ENCODE measurements at places on chromosomes 13 and 19.

- DNase-seq, result no peak
These were observed 333.2 kb downstream of the DNAJC15 start for GRCh38 chr13:43356567-43356966.

DNA sequence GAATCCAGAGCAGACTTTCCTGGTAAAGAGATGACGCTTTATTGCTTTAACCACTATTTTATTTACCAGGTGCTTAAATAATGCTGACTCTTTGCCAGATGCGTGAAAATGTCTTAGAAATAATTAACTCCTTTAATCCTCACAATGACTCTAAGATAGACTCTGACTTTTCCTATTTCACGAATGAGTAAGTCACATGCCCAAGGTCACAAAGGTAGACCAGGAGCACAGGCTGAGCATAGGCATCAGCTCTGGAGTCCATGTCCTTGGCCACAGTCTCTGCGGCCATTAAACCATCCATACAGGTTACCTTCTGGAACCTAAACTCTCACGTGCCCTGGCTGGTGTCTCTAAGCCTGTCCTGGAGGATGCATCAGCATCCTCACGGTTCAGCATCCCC lies 87.3 kb downstream of the ERCC5 start:
- DNase-seq, result no peak

GRCh38 chr13:55528434-55528833 lies 1612.3 kb upstream of the PRR20A start:
- DNase-seq, result no peak

DNA sequence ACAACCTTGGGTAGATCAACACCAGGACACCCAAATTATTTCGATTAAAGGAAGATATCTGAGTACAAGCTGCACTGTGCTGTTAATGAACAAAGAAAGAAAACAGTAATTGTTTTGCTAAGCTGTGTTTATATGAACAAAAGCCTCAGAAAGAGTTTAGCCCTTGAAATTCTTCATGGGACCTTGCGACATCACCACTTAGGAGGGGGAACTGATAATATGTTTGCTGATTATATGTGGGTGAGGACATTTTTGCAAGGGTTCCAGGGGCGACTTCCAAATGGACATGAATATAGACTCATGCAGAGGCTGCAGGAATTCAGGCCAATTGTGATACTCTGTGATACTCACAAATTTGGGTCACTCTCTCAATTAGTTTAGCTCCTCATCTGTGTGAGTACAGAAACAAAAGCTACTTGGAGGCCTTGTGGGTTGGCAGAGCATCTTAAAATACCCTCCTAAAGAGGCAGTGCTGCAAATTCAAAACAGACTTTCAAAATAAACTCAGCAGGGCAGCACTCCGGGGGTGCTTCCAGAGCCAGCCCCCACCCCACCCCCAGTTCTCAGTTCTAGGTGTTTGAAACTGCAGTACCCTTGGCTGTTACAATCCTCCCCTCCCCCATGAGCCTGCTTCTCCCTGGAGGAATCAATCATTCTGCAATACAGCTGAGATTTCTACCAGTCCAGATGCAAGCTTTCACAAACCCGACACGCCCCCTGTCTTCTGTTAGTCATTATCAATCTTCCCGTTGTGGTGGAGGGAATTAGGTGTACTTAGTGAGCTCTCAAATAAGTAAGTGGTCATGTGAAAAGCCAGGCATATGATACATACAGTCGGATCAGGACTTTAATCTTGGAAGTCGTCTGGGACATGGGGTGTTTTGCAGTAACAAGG lies 97.0 kb upstream of the MBNL2 start:
- peak; percentile 33 for DNase-seq

- peak; percentile 26 for DNase-seq
These were observed 12.5 kb downstream of the EPN1 start for GRCh38 chr19:55687281-55688201.

- DNase-seq, result no peak
These were observed 86.9 kb upstream of the SPATA13 start for GRCh38 chr13:24073657-24074056.

DNA sequence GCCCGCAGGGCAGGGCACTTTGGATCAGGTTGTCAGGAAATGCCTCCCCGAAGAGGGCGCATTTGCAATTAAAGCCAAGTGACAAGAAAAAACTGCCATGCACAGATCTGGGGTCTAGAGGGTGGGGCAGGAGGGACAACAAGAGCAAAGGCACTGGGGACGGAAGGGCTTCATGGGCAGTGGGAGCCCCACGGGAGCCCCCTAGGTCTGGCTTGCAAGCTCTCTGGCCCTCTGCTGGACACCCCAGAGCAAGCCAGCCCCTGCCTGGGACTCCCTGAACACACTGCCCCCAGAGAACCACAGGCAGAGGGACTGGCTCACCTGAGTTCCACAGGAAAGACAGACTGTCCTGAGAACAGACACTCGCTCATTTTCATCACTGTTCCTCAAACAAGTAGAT lies 30.2 kb upstream of the C19orf12 start:
- DNase-seq, result no peak

GRCh38 chr13:111202156-111202621 lies 87.1 kb downstream of the ARHGEF7 start:
- DNase-seq, result no peak

DNA sequence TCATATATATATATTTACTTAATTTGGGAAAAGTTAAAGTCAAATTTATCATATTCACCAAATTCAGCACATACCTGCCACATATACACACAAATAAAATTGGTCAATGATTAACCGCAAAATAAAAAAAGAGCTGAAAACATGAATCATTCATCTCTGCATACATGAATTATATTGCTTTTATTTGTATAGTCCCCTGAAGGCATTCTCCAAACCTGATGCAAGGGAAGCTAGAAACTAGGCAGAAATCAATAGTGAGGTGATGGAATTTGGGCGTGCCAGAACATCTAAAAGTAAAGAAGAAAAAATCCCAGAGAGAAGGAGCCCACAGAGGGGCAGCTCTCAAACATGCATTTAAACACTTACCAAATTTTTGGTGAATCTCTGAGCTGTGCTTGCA lies 60.1 kb downstream of the UFM1 start:
- no peak for DNase-seq

- DNase-seq, result peak; percentile 34
These were observed 15.3 kb downstream of the CAPN12 start for GRCh38 chr19:38728752-38729541.

- no peak for DNase-seq
These were observed 1.4 kb upstream of the HPN start for GRCh38 chr19:35039881-35040825.

- DNase-seq, result no peak
These were observed 184.0 kb downstream of the IRS2 start for GRCh38 chr13:109602356-109602755.

DNA sequence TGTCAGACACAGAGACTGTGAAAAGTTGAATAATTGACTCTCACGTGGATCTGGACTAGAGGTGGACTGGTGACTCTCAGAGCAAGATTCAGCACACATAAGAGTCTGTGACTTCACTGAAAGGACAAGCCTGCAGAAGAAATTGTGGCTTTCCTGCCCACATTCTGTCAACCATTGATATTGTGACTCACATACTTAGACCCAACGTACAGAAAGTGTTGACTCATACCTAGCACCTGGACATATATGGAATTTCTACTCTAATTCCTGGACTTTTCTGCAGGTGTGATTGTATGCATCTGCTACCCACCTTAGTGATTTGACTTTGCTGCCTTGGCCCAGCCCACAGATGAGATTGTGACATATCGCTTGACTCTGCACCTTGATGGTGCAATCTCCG lies 15.6 kb upstream of the ZNF730 start:
- no peak for DNase-seq

- no peak for DNase-seq
These were observed 79.7 kb downstream of the ESD start for GRCh38 chr13:46717275-46717674.

GRCh38 chr19:13195678-13196077 lies 45.5 kb downstream of the IER2 start:
- DNase-seq, result no peak

- DNase-seq, result no peak
These were observed 25.1 kb downstream of the TFDP1 start for GRCh38 chr13:113609616-113610015.

DNA sequence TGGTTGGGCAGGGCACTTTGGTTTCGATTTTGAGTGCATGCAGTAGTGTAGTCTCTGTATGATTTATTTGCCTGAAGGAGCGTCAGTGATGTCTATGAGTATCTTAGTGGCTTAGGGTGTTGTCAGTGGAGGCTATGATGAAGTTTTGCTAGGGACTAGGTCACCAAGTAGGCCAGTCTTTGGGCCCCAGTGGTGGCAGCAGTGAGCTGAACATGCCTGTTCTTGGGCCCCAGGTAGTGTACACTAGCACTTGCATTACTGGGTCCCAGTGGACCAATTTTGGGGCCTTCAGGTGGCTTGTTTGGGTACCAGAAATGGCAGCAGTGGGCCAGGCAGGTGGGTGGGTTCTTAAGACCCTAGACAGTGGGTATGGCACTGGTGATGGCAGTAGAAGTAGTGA lies 598.7 kb upstream of the SPRY2 start:
- DNase-seq, result no peak

- no peak for DNase-seq
These were observed 18.5 kb downstream of the TNFRSF19 start for GRCh38 chr13:23588666-23589065.

DNA sequence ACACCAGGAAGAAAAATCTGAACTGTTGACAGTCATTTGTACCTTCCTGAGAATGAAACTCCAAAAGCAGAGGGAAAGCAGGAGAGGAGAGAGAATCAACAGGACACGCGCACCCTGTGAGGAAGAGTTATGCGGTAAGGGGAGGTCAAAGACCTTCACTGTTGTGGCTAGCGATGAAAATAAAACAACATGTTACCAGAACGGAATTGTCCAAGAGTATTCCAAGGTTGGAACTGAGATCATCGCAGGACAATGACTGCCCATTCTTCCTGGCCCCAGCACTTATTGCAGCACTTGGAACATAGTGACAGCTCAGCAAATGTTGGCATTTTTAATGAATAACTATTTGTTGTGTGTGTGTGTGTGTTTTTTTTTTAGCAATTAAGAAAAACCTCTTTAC lies 176.0 kb upstream of the TSC22D1 start:
- no peak for DNase-seq

DNA sequence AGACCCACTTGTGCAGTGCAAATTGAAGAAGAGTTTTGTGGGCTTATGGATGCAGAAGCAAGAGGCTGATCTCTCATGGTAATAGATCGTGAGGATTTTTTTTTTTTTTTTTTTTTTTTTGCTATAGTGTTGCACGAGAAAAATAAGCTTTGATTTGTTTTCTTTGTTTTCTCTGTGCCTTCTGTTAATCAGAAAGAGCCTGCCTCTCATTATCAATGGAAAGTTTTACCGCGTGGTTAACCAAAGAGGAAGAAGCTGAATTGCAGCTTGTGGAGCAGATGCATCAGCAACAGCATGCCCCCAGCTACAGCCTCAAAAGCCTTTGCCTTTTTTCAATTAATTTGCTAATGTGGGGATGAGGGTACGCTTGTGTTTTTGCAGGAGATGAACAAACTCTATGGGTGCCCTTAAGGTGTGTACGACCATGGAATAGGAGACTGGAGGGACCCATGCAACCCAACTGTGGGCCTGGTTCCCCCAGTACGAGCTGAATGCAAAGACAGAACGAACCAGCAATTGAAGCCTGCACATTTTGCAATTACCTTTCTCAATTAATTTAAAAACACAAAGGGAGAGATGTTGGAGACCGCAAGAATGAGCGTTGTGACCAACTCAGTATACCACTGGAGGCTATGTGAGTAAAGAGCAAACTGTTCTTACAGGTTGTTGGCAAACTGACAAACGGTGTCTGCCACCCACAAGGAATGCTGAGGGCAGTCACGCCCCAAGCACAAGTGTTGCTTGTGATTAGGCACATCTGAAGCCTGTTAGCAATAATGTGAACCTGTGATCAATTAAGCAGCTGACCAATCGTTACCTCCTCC lies 58.6 kb upstream of the SPRY2 start:
- no peak for DNase-seq

- no peak for DNase-seq
These were observed 13.4 kb downstream of the ALOX5AP start for GRCh38 chr13:30748717-30749116.

DNA sequence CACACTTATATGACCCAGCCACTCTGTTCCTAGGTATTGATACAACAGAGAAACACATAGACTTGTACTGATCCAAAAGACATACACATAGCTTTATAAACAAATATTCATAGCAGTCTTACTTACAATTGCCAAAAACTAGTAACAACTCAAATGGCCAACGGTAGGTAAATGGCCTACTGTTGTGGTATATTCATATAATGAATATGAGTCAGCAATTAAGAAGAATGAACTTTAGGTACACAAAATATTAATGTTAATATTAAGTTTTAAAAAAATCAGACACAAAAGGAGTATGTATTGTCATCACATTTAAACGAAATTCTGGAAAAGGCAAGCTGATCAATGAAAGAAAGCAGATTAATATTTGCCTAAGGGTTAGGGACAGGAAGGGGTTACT lies 19.7 kb downstream of the KPNA3 start:
- no peak for DNase-seq

GRCh38 chr19:14814982-14815652 lies 19.9 kb downstream of the OR7A5 start:
- no peak for DNase-seq

DNA sequence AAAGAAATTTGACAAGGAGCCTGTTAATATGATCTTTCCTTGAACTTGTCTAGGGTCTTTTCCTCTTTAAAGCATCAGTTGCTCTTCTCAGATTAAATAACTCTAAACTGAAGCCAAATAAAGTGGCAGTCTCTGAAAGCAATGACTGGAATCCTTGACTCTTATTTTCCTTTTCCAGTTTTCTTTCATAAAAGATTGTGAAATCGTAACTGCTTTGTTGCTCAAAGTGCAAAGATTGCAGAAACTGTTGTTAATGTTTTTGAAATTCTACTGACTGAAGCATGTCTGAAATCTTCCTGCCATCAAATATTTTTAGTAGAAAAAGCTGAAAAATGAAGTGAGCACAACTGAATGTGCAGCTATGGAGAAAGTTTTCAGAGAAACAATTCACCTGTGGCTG lies 1.9 kb downstream of the NHLRC3 start:
- DNase-seq, result no peak

DNA sequence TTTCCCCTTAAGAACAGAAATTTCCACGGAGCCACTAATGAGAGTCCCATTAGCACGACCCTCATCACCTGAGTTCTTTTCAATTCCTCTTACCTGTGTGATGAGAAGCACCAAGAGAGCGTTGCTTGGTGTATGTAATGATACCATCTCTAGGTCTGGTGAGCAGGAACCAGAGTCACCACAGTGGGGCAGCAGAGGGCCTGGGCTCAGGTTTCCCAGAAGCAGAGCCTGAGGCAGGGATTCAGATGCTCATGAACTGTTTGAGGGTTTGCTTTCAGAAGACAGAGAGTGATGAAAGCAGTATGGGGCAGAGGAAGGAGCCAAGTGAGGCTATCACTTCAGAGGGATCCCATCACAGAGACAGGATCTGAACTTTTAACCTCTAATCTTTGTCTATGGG lies 3.1 kb upstream of the PTPRH start:
- no peak for DNase-seq
